ENCODE measurements at places on chromosomes 1 and 21. TPM values are rescaled to one million over a fixed set of nuclear protein-coding genes. Genes with fewer than 3 reads are reported as not detected.

Gene CHIA
- not detected for total RNA-seq

Gene NHLH1
- 0.66 TPM for total RNA-seq

Gene TMEM35B
- total RNA-seq = 22.1 TPM

Gene DONSON
- total RNA-seq = 38.7 TPM

Gene RNF207
- total RNA-seq = 65.8 TPM

Gene DNM3
- total RNA-seq = 0.62 TPM
